SK-N-DZ (cell line): ENCODE measurements at places on chromosomes 1 and 21.

DNA sequence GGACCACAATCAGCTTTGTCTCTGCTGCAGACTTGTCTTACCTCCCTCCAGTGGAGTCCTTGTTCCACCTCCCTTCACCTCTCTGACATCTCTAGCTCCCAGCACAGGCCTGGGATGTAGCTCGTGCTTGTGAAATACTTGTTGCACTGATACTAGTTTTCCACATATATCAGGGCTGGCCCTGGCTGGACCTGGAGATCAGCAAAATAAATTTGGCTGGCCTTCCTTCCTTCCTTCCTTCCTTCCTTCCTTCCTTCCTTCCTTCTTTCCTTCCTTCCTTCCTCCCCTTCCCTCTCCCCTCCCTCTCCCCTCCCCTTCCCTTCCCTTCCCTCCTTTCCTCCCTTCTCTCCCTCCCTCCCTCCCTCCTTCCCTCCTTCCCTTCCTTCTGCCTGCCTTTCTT is 196.5 kb downstream of the HIVEP3 start:
- DNase-seq: no peak

DNA sequence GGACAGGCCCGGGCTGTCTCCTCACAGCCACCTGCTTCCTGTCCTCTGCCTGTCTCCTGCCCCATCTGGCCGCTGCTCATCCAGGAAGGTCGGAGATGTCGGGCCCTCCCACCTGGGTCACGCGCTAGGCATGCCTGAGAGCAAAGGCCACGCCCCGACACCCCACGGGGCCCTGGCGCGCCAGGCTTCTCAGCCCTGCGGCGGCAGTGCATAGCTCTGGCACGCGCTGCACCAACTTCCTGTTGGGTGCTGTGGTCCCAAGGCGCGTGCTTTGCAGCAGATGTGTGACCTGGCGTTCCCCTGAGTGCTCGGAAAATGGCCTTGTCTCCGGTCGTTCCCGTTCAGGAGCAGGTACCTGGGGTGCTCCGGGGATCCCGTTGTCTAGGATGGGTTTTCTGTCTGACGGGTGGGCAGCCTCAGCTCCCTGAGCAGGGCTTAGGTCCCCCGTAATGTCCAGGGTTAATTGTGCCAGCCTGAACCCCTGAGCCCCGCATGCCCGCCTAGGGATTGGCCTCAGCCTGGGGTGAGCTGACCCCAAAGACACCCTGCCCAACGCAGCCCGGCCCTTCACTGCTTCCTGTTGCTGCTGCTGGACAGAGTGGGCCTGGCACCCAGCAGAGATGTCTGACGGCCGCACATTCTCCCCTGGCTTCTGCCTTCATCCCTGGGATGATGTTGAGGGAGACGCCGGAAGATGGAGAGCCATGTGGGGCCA is 19.4 kb upstream of the KCNAB2 start:
- peak; percentile 51 for DNase-seq

GRCh38 chr21:44049182-44049581 is 37.1 kb downstream of the TRAPPC10 start:
- DNase-seq: no peak

GRCh38 chr1:110151175-110151669 is 928 bp downstream of the SLC6A17 start:
- no peak for DNase-seq

DNA sequence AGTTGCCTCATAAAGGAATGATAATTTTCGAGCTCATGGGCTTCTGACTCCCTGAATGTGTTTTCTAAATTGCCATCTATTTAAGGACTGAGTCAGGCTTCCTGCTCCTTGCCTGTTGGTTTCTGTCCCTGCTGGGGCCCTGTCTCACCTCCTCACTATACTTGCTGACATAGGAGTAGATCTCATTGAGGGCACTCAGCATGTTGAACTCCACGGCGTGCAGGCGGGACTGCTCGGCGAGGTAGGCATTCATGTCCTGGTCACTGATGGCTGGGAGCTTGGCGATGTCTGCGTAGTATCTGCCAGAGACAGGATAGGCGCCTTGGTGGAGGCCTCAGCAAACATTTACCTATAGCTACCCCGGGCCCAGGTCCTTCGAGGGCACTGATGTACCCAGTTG is 116.9 kb upstream of the CD34 start:
- DNase-seq: no peak

DNA sequence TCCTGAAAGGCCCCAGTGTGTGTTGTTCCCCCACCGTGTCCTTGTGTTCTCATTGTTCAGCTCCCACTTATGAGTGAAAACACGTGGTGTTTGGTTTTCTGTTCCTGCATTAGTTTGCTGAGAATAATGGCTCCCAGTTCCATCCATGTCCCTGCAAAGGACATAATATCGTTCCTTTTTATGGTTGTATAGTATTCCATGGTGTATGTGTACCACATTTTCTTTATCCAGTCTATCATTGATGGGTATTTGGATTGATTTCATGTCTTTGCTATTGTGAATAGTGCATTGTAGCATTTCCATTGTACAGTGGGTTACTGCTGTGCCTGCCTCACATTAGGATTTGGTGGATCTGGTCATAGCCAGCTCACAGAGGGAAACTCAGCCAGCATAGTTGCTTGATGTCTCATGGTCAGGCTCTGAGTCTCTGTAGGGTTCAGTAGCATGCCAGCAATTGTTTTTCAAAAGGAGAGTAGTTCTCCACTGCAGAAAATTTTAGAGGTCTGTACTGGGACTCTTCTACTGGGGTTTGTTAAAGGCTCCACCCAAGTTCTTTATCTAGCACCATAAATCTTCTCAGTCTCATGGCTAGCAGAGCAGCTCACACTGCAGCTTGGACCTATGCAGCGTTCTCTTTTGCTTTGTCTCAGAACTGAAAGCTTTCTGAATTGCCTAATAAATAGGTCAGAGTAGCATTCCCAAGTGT is 41.0 kb downstream of the RUNX3 start:
- DNase-seq: no peak

GRCh38 chr1:205532026-205532898 is 27.8 kb downstream of the CDK18 start:
- DNase-seq: no peak

DNA sequence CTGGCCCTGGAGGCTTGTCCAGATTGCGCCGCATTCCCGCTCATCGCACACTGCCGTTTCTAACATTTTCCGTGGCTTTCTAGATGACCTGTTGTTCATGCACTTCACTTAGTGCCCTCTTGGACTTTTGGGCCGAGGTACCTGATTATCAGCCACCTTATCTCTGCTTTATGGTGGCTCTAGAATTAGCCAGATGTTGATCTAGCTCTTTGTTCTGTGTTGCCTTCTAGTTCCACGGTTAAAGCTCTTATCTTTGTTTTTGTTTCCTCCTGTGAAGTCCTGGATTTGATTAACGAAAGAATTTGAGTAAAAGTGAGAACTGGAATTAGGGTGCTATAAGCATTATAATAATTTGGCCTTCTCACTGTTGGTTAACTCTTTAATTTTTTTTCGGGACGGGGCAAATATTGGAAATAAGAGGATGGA is 945 bp downstream of the RNPEP start:
- DNase-seq: no peak
